DMS53 (cell line): ENCODE measurements at places on chromosomes 3 and 15.

- no peak for DNase-seq
Observed at GRCh38 chr3:69353503-69353902, 32.4 kb downstream of the FRMD4B start.

DNA sequence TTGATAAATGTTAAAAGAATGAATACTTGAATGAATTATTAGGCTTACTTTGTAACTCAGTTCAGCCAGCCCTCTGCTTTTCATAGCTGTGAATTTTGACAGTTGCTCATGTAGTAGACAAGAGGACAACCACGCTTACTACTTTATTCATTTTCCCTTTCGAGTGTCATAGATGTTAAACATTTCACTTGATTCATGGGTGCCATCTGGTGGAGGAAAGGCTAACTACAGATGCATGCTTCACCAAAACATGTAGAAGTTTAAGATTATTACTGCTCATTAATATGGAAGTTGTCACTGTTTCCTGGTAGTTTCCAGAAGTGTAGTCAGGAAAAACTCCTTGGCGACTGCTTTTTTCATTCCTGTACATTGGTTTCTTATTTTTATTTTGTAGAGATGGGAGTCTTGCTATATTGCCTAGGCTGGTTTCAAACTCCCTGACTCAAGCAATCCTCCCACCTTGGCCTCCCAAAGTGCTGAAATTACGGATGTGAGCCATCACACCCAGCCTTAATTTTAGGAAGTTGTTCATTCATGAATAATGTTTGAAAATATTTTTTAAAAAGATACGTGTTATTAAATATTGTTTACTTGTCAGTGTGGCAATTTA lies 163.2 kb downstream of the B3GALNT1 start:
- DNase-seq: no peak

DNA sequence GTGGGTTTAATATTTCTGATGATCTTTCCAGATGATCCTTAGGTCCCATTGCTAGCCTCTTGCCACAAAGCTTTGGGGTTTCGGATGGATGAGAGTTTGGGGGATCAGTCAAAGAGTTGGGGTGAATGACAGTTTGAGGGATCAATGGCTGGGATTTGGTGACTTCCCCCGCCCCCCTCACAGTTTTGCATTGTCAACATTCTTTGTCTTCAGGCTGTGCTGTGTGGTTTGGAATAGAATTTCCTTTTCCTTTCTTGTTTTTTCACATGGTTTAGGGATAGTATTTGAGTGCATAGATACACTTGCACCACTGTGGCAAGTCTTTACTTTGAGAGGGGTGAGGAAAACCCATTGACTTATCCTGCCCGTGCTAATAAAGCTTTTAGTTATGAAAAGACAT lies 14.3 kb downstream of the MEF2A start:
- DNase-seq: no peak

DNA sequence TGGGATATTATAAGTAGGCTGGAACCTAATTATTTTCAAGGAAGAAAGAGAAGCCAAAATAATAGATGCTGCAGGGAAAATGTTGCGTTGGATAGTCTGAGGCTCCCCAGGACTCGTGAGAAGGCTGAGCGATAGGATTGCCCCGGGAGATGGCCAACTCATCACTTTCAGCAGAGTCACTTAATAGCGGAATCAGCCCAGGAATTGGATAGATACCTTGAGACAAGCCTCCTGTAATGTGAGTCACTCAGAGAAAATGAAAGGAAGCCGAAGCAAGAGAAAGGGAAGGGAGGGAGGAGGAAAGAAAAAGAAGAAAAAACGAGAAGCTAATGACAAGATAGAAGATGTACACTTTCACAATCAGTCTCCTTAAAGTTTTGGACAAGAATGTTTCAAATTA lies 94.3 kb downstream of the SQOR start:
- DNase-seq: no peak

DNA sequence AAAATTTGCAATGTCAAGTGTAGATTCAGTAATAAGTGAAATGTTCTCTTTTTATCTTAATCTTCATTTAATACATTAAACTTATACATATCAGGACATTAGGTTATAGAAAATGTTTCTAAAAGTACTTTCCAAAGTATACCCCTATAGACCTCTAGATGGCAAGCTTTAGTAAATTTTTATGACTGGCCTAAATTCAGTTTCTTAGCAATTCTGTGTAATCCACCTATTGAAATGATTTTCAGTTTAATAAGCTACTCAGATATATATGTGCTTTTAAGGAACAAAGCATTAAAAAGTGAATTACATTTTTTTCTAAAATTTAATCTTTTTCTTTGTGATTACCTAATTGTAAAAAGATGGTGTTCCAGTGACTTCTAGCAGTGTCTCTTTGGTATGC lies 342.2 kb downstream of the GBE1 start:
- DNase-seq: peak; percentile 9

- DNase-seq: no peak
Observed at GRCh38 chr15:64636556-64636955, 138.8 kb downstream of the RBPMS2 start.

GRCh38 chr3:13878281-13879101 lies 1.4 kb downstream of the WNT7A start:
- no peak for DNase-seq

GRCh38 chr3:126971891-126972351 lies 11.0 kb upstream of the PLXNA1 start:
- no peak for DNase-seq

- DNase-seq: no peak
Observed at GRCh38 chr3:192801985-192802384, 74.6 kb upstream of the FGF12 start.

- no peak for DNase-seq
Observed at GRCh38 chr3:123394391-123395020, 54.4 kb downstream of the ADCY5 start.

DNA sequence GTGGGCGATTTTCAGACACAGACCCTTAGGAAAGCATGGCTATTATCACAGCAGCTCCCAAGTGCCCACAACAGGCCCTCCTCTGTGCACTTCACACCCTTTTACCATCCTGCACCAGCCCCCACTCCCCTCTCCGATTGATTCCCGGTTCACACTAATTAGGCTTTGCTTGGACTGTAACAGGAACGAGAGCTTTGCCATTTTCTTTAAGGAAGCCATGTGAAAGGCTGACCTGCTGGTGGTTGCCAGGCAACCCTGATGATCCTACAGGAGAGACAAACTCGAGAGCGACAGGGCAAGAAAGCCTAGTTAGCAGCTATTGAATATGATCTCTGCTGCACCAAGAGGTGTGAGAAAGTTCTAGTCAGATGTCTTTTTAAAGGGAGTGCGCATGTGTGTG lies 28.2 kb upstream of the DET1 start:
- peak; percentile 31 for DNase-seq

DNA sequence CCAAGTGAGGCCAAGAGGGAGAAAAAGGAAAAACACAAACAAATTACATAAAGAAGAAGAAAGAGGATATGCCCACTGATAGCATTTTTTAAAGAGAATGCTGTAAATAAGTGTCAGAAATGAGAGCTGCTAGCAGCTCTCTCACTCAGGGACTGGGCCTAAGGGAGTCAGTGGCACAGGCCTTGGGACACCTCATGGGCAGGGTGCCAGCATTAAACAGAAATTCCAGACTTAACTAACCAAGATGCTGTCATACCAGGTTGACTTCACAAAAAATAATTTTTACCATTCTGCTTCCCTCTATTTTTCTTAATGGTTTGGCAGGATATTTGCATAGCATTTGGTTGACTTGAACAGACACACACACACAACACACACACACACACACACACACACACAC lies 92.3 kb upstream of the ADAMTSL3 start:
- peak; percentile 1 for DNase-seq

GRCh38 chr3:120928991-120929390 lies 21.0 kb downstream of the STXBP5L start:
- DNase-seq: no peak

- no peak for DNase-seq
Observed at GRCh38 chr15:57540211-57540610, 51.5 kb upstream of the MYZAP start.

DNA sequence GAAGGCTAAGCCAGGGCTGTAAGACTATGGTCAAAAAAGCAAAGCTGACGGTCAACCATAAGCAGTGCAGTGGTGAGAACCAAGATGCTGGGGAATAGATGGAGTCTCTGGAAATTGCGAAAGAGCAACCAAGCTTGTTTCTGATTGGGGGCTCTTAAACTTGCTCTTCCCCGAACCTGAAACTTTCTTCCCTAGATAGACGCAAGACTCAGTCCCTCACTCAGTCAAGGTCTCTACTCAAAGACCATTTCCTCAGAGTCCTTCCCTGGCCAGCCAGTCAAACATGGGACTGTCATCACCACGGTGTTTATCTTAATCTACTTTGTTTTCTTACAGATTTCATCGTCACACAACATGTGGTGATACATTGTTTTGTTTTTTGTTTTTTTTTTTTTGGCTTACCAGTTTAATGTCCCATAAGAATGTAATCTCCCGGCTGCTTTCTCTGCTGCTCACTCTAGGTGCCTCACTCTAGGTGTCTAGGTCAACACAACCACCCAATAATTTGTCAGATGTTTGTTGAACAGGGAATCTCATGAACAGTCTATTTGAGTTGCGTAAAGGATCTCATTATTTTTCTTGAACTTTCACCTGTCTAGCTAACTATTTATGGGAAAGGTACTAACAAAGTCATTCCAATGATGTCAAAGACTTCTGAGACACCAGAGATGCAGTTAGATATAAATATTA lies 495.4 kb downstream of the FOXP1 start:
- no peak for DNase-seq

GRCh38 chr15:23897531-23897930 lies 210.4 kb upstream of the NDN start:
- no peak for DNase-seq

DNA sequence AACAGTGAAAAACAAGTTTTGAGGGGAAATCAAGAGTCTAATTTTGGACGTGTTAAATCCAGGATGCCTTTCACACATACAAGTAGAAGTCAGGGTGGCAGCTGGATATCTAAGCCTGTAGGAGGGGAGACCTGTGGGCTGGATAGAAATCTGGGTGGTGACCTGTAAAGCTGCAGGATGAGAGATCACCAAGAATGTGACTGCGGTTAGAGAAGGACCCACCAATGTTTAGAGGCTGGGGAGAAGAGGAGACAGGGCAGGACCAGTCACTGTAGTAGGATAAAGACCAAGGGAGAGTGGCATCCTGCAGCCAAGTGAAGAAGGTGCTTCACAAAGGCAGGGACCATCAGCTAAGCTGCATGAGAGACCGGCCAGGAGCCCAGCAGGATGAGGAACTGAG lies 36.2 kb downstream of the MRAS start:
- no peak for DNase-seq

DNA sequence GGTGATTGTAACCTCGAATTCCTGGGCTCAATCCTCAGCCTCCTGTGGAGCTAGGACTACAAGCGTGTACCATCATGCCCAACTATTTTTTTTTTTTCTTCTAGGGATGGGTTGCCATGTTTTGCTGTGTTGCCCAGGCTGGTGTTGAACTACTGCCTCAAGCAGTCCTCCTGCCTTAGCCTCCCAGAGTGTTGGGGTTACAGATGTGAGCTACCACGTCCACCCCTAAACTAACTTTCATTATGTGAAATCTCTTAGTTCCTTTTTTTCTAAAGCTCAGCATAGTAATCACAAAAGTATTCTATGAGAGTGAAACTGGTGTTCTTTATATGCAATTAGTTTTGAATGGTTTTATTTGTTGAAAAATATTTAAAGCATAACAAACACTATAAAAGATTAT lies 92.1 kb downstream of the XRN1 start:
- no peak for DNase-seq

- DNase-seq: no peak
Observed at GRCh38 chr15:68376447-68377060, 55.4 kb downstream of the ITGA11 start.

GRCh38 chr15:78272316-78272715 lies 8.0 kb downstream of the DNAJA4 start:
- no peak for DNase-seq

DNA sequence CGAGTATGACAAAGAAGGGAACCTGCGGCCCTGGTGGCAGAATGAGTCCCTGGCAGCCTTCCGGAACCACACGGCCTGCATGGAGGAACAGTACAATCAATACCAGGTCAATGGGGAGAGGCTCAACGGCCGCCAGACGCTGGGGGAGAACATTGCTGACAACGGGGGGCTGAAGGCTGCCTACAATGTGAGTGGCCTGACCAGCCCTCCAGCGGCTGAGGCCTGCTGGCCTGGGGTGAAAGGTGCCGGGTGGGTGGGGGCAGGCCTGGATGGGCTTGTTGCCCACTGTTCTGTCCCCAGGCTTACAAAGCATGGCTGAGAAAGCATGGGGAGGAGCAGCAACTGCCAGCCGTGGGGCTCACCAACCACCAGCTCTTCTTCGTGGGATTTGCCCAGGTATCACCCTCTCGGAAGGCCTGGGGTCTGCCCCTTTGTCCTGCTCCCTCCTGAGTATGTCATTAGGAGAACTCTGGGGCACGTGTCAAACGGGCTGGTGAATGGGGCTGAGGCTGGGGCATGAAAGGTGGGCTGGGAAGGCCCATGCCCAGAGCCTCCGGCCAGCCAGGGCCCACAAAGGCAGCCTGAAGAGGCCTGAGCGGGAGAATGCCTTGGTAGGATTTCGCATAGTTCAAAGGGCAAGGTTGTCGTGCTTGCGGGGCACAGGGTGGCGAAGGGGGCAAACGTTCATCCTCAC lies 7.8 kb upstream of the PSMD2 start:
- DNase-seq: no peak

DNA sequence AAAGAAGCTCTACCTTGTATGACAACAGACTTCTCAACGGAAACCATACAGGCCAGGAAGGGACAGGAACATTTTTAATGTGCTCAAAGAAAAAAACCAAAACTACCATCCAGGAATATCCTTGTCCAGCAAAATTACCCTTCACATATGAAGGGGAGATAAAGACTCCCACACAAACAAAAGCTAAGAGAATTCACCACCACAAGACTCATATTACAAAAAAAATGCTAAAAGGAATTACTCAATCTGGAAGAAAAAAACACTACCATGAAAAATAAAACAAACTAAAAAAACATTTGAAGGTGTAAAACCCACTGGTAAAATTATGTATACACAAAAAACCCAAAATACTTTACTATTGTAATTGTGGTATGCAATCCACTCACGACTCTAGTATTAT lies 57.2 kb downstream of the DLG1 start:
- no peak for DNase-seq

DNA sequence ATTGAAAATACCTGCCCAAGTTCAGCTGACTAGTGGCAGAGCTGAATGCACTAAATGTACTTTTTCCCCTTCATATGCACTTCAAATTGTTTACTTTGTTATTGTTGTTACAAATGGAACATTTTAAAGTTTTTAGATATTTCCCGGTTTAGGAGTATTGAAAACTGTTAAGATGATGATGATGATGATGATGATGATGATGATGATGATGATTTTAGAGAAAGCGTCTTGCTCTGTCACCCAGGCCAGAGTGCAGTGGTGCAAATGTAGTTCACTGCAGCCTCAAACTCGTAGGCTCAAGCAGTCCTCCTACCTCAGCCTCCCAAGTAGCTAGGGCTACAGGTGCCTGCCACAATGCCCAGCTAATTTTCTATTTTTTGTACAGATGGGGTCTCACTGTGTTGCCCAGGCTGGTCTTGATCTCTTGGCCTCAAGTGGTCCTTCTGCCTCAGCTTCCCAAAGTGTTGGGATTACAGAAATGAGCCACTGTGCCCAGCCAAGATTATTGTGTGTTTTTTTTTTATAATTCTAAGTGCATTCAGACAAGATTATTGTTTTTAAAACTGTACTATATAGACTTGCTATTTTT lies 45.9 kb upstream of the SLC22A13 start:
- DNase-seq: no peak

- no peak for DNase-seq
Observed at GRCh38 chr3:18837137-18837755, 311.1 kb upstream of the KCNH8 start.

GRCh38 chr15:65551183-65551582 lies 20.9 kb downstream of the HACD3 start:
- DNase-seq: no peak
